ENCODE measurements at places on chromosomes 13 and 19.

GRCh38 chr19:19402656-19403372 lies 2.7 kb upstream of the GATAD2A start:
- no peak overlapping the region for H3K4me3 ChIP-seq
- no peaks in the 10 kb centered on the region for H3K36me3 ChIP-seq
- H3K4me1 ChIP-seq = peaks cover 19% of the 10 kb centered on the region
- DNase-seq = no peak

DNA sequence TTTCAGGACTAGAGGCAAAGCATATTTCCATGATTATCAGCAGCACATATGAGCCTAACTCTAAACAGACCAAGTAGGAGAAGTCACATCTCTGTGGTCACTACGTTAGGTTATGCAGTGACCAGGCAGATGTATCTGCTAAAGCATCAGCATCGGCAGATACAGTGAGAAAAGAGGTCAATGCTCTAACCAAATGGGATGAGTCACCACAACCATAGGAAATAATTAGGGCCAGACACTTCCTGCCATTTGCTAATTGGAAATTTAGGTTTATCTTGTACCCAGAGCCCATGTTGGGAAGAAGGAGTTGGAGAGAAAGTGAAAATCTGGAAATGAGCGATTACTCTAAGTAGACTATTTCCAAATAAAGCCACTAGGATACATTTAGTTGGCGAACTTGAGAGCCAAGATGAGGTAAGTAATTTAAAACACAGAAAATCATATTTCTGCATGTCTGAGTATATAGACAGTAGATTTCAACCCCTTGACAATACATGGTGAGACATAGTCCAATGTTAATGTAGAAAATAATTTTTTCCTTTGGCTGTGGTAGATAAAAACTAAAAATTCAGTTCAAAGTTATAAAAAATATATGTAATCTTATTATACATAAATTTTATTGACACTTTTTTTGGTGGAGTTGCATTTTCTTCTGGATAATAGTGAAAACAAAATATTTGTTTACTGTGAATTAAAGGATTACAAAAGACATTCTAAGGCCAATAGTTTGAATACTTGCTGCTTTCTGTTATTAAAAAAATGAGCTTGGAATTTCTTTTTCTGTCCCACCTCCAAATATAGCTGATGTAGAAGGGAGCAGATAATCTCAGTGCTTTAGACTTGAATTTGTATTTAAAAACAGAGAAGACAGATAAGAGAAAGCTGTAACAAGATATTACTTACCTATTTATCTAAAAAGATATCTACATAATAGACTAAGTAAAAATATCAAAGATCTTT lies 104.4 kb upstream of the CSNK1A1L start:
- no peak overlapping the region for H3K4me3 ChIP-seq
- H3K4me1 ChIP-seq = peaks cover 3% of the 10 kb centered on the region
- no peak overlapping the region for H3K27ac ChIP-seq
- H3K27me3 ChIP-seq = peaks cover 5% of the 10 kb centered on the region

DNA sequence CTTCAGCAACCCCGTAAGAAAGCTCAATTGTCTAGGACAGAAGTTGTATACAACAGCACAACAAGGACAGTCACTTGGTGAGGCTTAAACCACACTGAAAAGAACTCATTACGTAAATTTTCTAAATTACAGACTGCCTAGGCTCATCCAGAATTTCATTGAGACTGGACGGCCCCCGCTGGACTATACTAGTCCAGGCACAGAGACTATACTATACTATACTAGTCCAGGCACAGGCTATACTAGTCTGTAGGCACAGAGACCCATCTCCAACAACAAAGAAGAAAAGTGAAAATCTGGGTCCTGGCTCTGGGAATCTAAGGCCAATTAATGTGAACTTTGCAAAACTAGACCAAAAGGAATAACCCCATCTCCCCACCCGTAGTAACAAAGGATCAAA lies 700 bp downstream of the ZNF816 start:
- no peaks in the 10 kb centered on the region for H3K36me3 ChIP-seq
- no peak for DNase-seq
- peak overlapping the region; percentile 56 for H3K27ac ChIP-seq
- H3K27me3 ChIP-seq = no peaks in the 10 kb centered on the region

- no peaks in the 10 kb centered on the region for H3K36me3 ChIP-seq
- H3K27ac ChIP-seq = no peak overlapping the region
- H3K4me1 ChIP-seq = no peaks in the 10 kb centered on the region
- no peak for DNase-seq
Measured at GRCh38 chr13:63128716-63129115, 1713.1 kb upstream of the PCDH20 start.

GRCh38 chr13:101149735-101150384 lies 266.4 kb downstream of the NALCN start:
- no peaks in the 10 kb centered on the region for H3K36me3 ChIP-seq
- H3K27me3 ChIP-seq = no peaks in the 10 kb centered on the region
- H3K4me3 ChIP-seq = no peak overlapping the region

- H3K4me1 ChIP-seq = peaks cover 4% of the 10 kb centered on the region
- H3K27ac ChIP-seq = no peak overlapping the region
- no peak overlapping the region for H3K4me3 ChIP-seq
- H3K27me3 ChIP-seq = no peaks in the 10 kb centered on the region
Measured at GRCh38 chr19:35777086-35777841, 1.9 kb downstream of the ARHGAP33 start.

DNA sequence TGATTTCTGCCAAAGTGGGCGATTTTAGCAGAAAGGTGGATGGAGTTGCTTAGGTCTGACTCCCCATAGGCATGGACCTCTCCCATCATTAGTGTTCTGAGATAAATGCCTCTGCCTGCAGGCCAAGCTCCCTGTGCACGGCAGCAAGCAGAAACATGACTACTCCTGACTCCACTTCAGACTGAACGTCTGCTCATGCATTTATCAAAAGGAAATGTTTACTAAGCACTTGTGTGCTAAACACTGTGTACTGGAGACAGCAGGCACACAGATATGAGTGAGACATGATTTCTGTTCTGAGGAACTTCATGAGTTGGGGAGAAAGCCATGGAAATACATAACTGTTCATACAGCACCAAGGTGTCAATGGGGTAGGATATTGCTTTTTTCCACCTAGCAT lies 149.6 kb downstream of the MIPEP start:
- DNase-seq = no peak
- no peaks in the 10 kb centered on the region for H3K4me1 ChIP-seq
- H3K27ac ChIP-seq = no peak overlapping the region
- no peaks in the 10 kb centered on the region for H3K27me3 ChIP-seq
- no peaks in the 10 kb centered on the region for H3K36me3 ChIP-seq

DNA sequence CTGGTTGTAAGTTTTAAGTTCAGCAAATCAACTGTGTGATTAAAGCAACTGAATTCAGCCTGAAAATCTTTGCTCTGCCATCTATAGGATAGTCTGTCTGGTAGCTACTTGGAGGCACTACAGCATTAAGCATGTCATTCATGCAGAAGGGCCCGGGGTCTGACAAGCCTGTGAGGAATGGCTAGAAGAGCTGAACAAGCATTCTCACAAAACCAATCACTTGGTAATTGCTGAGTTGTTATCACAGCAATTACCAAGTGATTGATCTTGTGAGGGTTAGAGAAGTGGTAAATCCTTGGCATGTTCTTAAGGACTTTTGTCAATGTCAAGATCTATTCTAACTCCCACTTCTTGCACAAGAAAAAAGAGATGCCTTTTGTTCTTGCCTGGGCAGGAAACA lies 356.1 kb downstream of the FGF14 start:
- H3K27me3 ChIP-seq = no peaks in the 10 kb centered on the region
- no peaks in the 10 kb centered on the region for H3K36me3 ChIP-seq
- no peak overlapping the region for H3K4me3 ChIP-seq
- no peak for DNase-seq
- no peak overlapping the region for H3K27ac ChIP-seq

GRCh38 chr19:37999309-38000213 lies 92.6 kb downstream of the SIPA1L3 start:
- DNase-seq = peak; percentile 89
- no peaks in the 10 kb centered on the region for H3K36me3 ChIP-seq
- peaks cover 52% of the 10 kb centered on the region for H3K4me1 ChIP-seq
- peak overlapping the region; percentile 93 for H3K27ac ChIP-seq
- no peaks in the 10 kb centered on the region for H3K27me3 ChIP-seq
- H3K4me3 ChIP-seq = no peak overlapping the region

DNA sequence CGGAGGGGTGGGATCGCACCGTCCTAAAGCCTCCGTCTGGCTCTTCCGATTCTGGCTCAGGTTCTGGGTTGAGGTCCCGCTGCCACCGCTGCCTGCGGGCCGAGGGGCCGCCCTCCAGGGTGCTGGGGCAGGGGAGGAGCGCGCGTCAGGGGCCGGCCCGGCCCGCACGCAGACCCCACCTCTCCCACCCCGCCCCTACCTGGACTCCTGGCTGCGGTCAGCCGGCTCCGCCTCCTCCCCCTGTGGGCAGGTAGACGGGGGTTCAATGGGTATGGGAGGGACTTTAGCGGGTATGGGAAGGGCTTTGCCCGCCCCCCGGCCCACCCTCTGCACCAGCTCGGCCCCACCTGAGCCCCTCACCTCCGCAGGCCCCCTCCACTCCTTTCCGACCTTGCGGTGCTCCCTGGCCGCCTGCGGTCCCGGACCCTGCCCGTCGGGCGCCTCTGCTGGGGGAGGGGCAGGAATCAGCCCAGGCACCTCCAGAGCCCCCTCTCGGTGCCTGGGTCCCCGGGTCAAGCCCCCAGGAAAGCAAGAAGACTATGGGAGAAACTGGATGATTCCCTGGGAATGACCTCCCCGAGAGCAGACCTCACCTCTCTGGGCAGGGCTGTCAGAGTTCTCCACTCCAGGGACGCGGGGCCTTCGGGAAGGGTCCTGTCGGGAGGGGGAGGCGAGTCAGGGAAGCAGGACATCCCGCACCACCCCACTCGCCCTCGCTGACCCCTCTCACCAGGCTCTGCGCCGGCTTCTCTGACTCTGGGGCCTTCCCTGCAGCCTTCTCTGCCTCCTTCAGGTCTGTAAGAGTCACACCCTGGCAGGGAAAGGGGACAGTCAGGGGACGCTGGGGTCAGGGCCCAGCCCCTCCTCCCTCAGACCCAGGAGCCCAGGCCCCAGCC lies 17.0 kb downstream of the EPS8L1 start:
- H3K36me3 ChIP-seq = peaks cover 2% of the 10 kb centered on the region
- H3K27ac ChIP-seq = no peak overlapping the region
- no peaks in the 10 kb centered on the region for H3K27me3 ChIP-seq
- peaks cover 12% of the 10 kb centered on the region for H3K4me1 ChIP-seq
- no peak for DNase-seq
- H3K4me3 ChIP-seq = no peak overlapping the region

DNA sequence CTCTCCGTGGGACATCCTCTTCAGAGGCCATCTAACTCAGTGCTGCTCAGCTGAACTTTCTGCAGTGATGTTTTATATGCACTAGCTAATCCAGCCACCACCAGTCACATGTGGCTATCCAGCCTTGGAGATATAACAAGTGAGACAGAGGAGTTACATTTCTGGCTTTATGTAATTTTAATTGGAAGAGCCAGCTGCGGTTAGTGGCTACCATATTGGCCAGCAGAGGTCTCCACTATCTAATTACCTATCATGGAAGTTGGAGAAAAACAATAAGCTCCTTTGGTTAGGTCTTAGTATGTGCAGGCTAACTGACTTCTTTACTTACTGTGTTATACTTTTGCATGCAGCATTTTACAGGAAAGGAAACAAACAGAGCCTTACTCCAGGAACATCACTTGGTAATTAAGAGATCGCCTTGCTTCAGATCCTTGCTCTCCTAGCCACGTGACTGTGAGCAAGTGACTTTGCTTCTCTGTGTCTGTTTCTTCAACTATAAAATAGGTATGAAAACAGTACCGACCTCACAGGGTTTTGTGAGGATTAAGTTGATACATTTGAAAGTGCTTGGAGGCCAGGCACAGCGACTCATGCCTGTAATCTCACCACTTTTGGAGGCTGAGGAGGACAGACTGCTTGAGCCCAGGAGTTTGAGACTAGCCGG lies 1.6 kb upstream of the KLK10 start:
- no peaks in the 10 kb centered on the region for H3K36me3 ChIP-seq
- peak; percentile 67 for DNase-seq
- peaks cover 25% of the 10 kb centered on the region for H3K27me3 ChIP-seq
- H3K27ac ChIP-seq = no peak overlapping the region
- no peak overlapping the region for H3K4me3 ChIP-seq

- peak overlapping the region; percentile 99 for H3K27ac ChIP-seq
- peak; percentile 58 for DNase-seq
- H3K36me3 ChIP-seq = no peaks in the 10 kb centered on the region
- H3K4me1 ChIP-seq = peaks cover 46% of the 10 kb centered on the region
- no peaks in the 10 kb centered on the region for H3K27me3 ChIP-seq
Measured at GRCh38 chr13:29546662-29547061, 48.8 kb downstream of the SLC7A1 start.

Data from endothelial cell of umbilical vein (primary cell).